ENCODE measurements at places on chromosomes 11 and 22.
A peak's percentile ranks its signal among the peaks of the same experiment; 100 is the strongest.

- no peak for DNase-seq
Observed at GRCh38 chr11:126332221-126332711, 23.2 kb upstream of the ST3GAL4 start.

DNA sequence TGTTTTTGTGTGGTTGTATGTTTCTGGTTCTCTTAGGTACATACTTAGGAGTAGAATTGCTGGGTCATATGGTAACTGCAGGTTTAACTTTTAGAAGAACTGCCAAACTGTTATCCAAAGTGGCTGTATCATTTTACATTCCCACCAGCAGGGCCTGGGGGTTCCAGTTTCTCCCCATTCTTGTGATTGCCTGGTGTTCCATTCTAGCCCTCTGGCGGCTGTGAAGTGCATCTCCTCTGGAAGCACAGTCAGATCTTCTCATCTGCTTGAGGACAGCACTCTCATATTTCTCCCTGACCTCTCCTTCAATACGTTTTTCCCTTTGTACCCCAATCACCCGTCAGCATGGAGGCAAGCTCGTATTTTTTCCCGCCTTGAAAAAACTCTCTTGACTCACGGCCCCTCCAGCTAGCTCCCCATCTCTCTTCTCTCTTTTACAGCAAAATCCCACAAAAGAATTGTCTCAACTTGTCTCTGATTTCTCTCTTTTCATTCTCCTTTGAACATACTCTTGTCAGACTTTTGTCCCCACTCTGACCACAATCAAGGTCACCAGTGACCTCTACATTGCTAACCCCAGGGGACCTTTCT, 56.8 kb upstream of the THY1 start:
- no peak for DNase-seq

DNA sequence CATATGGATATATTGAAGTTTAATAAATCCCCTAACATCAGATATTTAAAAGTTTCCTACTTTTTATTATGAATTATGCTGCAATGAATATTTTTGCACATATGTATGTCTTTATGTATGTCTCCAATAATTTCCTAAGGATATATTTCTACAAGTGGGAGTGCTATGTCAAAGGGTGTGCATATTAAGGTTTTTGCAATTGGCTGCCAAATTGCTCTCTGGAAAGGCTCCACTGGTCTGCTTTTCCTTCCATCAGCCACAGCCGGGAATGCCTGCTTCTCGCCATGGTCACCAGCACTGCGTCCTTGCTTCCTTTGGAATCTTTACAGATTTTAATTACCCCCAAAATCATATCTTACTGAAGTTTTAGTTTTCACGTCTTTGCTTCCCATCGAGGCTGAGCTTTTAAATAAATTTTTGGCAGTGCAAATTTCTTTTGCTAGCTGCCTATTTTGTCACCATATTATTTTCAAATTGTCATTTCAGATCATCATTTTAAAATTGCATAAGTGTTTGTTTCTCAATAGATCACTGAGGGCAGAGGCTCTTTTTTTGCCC, 221.7 kb downstream of the SNX19 start:
- DNase-seq: no peak

DNA sequence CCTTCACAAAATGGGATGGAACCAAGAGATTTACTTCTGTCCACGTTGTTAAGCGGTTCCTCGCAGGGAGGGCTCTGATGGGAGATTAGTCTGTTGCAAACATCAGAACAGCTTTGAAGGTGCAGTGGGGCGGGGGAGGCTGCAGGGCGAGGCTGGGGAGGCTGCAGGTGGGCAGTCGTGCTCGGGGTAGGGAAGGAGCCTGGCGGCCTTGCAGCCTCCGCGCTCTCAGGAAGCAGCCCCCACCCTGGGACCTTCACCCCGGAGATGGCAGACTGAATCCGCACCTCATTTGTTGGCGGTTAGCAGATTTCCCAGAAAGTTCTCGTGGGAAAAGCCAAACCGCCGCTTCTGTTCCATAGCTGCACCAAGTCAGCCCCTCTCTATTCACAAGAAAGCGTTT, 237.3 kb downstream of the BRD1 start:
- no peak for DNase-seq

GRCh38 chr11:22617868-22618267, 7.8 kb downstream of the FANCF start:
- no peak for DNase-seq

GRCh38 chr22:49658902-49659280, 168.8 kb downstream of the BRD1 start:
- no peak for DNase-seq

DNA sequence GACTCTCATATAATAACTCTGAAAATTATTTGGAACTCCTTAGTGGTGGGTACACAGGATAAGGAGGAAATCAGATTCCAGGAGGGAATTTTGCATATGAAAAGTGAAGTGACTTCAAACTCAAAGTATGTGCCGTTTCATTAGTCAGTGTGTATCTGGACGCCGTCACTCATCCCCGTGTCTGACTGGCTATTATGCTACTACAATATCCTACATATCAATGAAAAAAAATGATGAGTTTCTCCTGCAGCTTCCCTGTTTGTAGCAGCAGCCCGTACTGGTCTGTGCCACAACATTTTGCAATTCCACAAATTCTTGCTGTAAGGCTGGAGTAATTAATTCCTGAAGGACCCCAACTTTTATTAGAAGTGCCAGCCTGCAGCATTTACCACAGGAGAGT, 16.5 kb downstream of the WT1 start:
- DNase-seq: no peak

DNA sequence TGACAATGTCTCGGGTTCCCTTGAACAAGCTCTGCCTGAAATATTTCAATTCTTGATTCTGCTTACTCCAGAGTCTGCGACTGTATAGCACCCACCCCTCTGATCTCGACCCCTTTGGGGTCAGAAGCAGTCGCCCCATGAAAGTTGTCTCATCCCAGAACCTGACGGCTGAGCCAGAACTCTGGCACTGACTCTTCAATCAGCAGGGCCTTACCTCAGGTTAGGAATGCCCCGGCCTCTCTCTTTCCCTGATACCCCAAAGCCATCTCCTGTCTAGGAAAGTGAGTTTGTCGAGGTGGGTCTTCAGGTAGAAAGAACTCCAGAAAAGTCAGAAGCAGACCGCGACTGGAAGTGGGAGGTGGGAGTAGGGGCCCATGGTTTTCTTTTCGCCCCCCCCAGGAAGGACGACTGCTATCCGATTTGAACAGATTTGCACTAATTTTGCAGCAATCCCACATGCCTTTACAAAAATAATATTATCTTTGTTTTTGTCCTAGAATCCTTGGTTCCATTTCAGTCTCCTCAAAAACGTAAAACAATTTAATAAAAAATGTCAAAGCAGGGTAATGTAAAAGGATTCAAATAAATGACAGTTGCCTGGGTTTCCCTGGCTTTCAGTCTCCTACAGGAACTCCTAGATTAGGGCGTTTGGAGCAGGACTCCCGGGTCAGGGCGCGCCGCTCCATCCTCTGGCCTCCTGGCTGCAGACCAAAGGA, 898 bp upstream of the ROBO3 start:
- no peak for DNase-seq

- DNase-seq: no peak
Observed at GRCh38 chr11:107819361-107820014, 39.1 kb downstream of the SLC35F2 start.

DNA sequence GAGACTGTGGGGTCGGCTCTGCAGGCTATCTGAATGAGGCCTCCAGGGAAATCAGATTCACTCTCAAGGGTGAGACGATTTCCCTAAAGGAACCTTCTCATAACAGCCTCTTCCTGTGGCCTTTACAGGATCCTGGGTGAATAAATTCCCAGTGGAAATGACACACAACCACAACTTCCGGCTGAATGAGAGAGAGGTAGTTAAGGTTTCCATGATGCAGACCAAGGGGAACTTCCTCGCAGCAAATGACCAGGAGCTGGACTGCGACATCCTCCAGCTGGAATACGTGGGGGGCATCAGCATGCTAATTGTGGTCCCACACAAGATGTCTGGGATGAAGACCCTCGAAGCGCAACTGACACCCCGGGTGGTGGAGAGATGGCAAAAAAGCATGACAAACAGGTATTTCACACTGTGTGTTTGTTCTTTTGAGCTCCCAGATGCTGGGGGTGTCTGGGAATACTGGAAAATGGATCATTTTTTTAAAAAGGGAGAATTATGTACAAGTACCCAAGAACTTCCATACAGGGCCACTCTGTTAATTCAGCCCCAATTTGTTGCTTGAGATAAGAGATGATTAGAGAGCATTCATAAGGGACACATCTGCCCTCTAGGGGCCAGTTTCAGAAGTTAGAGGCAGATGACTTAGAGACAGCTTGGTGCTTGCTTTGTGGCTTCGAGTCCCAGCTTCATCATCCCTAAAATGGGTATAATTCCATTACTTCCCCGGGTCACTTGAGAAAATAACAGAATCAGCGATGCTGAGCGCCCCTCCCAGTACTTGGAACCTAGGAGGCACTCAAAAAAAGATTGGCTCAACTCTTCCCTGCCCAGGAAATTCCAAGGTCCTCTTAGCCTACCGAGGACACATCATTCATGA, 10.2 kb downstream of the SERPIND1 start:
- DNase-seq: peak; percentile 50

- no peak for DNase-seq
Observed at GRCh38 chr11:60887556-60887955, 18.8 kb downstream of the PRPF19 start.

DNA sequence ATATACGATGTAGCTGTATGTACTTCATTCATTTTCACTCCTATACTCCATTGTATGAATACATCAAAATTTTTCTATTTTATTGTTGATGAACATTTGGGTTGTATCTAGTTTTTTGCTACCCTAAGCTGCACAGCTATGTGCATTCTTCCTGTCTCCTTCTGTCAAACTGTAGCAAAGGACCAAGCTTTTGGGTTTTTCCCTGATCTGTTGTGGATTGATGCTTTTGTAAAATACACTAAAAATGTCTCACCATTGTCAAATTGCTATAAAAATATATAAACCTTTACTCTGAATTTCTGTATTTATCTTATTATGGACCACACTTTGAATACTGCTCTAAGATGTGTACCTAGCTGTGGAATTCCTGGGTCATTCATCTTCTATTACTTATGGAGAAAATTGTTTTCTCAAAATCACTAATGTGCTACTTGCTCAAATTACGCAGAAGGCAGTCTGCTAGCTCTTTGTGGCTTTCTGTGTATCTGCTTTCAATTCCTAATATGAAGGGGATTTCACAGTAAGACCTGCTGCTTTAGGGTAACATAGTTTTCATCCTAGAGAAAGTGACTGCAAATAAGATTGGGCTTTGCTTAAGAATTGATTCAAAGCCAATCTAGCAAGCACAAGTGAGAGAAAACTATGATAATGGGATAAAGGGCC, 123.4 kb downstream of the CYP2R1 start:
- DNase-seq: no peak

- no peak for DNase-seq
Observed at GRCh38 chr22:46007848-46008261, 30.9 kb upstream of the WNT7B start.

DNA sequence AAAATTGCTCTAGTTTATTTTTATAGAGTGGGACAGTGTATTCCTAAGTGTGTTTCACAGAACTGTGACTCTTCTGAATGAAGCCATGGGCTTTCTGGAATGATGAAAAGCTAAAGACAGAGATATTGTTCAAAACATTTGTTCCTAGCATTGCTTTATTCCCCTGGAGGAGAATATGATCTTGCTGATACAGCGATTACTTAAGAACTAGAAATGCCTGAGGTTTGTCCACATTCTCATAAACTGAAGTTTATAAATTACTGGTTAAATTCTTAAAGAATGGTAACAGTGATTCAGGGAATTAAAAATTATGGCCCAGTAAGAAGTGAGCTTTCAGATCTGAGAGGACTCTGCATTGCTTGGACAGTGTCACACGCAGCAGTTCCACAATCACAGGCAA, 690.3 kb downstream of the FAM181B start:
- DNase-seq: no peak

DNA sequence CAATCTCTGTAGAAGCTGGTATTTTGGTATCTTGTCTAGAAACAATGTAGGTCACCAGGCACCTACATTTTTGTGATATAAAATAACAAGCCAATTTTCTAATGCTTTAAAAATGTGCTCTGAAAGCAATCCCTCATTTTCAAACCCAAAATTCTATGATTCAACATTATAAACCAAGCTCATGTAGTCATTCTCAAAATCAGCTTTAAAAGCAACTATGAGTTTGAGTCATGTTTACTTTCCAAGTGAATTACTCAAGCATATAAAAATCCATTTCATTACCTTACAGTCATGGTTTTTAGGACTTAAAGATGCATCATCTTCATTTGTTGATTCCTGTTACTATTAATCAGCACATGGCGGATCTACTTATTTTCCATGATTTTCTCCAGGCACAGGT, 216.4 kb downstream of the GRM5 start:
- peak; percentile 80 for DNase-seq

GRCh38 chr11:90438069-90438468, 215.2 kb upstream of the CHORDC1 start:
- no peak for DNase-seq

GRCh38 chr11:5366856-5367255, 15.5 kb downstream of the OR51B6 start:
- DNase-seq: no peak

DNA sequence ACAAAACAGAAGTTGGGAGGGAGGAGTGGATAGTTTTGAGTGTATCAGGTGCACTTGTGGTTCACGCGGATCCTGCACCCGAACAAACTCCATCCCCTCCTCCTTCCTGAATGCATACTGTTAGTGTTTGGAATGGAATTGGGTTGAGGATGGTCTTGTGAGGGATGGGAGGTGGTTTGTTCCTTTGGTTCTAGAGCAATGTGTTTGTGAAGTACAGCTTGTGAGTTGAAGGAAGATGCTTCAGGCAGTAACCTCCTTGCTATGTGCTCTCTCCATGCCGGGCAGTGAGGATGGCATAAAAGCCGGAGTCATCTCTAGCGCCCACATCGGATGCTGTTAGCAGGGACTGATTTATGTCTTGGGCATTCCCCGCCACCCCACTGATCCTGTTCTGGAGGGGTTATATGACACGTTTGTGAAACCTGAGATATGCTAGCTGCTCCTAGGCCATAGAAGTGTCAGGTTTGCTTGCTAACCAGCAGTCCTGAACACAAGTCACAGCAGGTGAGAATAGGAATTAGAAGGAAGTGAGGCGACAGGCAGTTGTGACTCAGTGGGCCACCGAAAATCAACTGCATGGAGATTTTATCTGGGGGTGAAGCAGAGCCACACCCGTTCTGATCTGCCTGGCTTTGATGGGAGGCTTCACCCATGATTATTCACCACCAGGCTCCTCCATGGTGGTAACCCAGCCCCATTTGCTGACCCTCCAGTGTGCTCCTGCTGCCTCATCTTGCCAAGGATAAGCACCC, 2.2 kb downstream of the BCR start:
- no peak for DNase-seq

DNA sequence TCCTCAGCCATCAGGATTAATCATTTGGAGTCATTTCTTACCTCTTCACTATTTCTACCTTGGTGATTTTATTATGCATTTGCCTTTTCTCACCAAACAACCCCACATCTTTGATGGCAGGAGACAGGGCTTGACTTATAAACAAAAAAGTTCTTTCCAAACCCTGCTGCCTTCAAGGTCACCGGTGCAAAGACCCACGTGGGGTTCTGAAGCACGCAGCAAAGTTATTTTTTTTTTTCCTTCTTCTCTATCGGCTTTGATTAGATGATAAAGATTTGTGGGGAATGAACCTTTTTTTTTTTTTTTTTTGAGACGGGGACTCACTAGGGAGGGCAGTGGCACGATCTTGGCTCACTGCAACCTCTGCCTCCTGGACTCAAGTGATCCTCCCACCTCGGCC, 44.1 kb downstream of the DRG1 start:
- no peak for DNase-seq
